Stimulated activated CD4-positive, alpha-beta T cell treated with anti-CD3 and anti-CD28 coated beads, Interleukin-12 subunit alpha, Interleukin-12 subunit beta, amount 100 ng/mL, for 4 hours (primary cell): ENCODE measurements at places on chromosomes 4 and X.

GRCh38 chr4:95728145-95728544 lies 111.7 kb upstream of the PDHA2 start:
- no peak for DNase-seq

DNA sequence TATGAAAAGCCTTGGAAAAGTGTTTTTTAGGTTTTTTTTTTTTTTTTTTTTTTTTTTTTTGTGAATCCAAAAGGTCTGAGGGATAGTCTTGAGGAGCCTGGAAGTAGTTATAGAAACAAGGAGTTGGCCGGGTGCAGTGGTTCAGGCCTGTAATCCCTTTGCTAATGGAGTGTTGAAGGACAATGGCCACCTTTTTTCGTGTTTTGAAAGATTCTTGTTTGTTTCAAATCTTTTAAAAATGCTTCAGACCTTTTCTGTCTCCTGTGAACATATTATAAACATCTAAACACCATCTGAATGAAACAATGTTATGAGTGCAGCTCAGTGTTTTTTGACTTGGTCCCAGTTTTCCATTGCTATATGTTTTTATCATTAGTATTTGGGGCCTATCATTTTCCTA lies 177.8 kb downstream of the SOWAHB start:
- no peak for DNase-seq

DNA sequence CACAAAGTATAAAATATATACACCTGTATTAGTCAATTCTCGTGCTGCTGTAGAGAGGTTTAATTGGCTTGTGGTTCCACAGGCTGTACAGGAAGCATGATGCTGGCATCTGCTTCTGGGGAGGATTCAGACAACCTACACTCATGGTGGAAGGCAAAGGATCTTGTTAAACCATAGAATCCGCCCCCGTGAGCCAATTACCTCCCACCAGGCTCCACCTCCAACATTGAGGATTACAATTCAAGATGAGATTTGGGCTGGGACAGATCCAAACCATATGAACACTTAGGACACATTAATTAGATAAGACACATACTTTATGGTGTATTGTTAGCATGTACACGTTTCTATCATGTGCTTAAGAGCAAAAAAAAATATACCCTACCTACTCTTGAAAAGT lies 22.1 kb upstream of the SORBS2 start:
- DNase-seq: no peak

- no peak for DNase-seq
Observed at GRCh38 chr4:52869196-52869595, 7.1 kb downstream of the RASL11B start.

DNA sequence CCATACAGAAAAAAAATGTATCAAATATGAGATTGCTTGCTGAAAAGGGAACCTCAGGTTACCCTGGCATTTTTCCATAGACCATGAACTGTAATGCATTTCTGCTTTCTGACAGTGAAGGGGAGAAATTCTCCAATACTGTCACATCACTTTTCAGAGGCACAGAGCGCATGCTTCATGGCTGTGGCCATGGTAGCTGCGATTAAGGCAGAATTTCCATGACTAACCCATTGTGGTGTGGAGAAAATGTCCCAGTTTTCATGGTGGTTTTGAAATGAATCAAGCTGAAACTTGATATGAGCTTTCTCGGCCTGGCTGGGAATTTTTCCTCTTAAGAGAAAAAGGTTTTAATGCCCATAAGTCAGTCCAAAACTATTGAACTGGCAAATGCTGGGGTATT lies 39.5 kb upstream of the MAP3K15 start:
- peak; percentile 11 for DNase-seq

GRCh38 chr4:6322761-6323566 lies 53.3 kb downstream of the WFS1 start:
- DNase-seq: no peak

- DNase-seq: no peak
Observed at GRCh38 chr4:168474660-168475320, 5.5 kb downstream of the DDX60L start.

GRCh38 chrX:120477453-120477852 lies 8.4 kb upstream of the LAMP2 start:
- DNase-seq: no peak

- peak; percentile 17 for DNase-seq
Observed at GRCh38 chr4:39032218-39033085, at the start of gene TMEM156. TSS of gene TMEM156 (minus strand) at chr4:39032409. CDS start at chr4:39032313, 96 bp downstream.

GRCh38 chrX:23935106-23935505 lies 27.3 kb downstream of the CXorf58 start:
- DNase-seq: no peak

- DNase-seq: peak; percentile 65
Observed at GRCh38 chr4:10106421-10107039, 10.1 kb downstream of the WDR1 start.

- DNase-seq: no peak
Observed at GRCh38 chr4:4327652-4328121, 37.6 kb downstream of the ZBTB49 start.

- DNase-seq: no peak
Observed at GRCh38 chr4:123421227-123421936, 24.8 kb downstream of the SPRY1 start.

GRCh38 chrX:71895607-71896006 lies 15.0 kb upstream of the NHSL2 start:
- no peak for DNase-seq

DNA sequence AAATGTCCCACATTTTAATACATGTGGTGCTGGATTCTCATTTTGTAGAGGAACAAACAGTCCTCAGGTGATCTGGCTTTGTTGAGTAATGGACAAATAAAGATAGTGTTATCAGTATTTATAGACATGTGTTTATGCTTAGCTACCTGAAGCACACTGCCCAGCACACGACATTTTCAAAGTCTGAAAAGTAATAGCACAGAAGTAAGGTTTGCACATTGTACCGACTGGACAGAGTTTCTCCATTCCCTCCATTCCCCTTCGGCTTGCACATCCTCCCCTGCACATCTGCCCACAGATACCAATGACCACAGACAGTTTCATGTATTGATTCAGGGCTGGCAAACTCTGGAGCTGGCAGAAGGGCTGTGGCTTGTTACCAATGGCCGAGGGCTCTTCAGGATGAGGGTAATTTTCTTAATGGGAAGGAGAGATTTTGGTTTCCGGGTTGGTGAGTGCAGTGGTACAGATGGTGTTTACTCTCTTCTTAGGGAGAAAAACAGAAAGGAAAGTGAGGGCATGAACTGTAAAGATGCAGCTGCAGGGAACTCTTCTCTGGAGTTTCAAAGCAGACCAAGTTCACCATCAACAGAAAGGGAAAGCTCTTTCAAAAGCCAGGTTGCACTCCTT lies 2.3 kb downstream of the GRPR start:
- no peak for DNase-seq

GRCh38 chr4:114226968-114227760 lies 247.7 kb upstream of the ARSJ start:
- DNase-seq: no peak

DNA sequence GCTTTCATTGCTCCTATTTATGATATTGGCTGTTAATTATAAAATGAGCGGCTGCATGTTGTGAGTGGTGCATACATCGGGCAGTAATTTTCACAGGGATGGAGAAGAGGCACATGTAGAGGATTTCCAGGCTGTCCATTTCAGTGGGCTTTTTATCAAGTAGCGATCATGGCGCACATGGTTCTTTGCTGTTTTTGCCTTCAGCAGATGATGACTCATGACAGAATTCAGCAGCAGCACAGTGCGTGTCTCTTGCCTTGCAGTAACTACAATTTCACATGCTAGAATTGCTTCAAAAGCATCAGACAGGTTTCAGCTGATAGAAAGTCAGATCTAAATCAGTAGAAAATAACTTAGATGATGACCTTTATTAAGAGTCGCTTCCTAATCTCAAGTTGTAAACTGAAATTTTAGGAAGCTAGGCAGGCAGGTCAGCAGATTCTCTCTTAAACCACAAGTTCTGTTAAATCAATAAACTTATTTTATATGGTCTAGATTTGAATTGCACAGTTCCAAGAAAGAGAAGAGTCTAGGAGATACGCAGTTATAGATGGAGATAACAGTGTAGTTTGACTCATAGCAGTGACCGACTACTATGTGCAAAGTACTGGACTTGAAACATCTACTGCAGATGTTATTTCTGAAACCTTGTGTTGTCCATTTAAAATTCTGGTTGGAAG lies 35.8 kb downstream of the LRP2BP start:
- no peak for DNase-seq

DNA sequence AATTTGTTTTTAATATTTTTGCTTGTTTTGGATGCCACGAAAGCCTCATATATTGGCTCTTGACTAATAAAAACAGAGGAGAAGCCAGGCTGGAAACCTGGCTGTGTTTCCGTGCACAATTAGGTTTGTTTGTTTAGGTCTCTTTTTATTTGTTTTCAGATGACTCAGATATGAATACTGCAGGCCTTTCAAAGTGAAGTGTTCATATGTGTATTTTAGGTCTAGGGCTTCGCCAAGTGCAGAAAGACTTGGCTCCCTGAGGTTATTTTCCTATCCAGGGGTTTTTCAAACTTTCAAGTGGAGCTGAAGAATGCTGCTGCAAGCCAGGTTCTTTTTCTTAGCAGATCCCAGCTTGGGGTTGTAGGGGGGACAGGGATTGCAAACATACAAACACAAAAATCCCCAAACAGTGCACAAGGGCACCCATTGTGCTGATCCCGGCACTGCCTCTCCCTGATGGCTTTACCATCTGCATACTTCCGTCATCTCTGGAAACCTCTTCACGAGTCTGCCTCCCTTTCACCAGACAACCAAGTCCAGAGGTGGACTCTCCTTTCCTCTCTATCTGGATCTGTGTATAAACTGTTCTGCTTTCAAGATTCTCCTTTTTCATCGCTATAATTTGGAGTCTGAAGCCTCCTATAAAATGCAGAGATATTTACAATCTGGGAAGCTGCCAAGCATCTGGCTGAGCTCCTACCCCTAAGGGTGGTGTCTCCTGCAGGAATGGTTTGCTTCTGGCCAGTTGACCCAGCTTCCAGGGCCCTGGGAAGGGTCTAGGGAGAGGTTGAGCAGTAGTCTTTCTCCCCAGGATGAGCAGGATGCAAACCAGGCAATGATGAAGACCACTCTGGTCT lies 108.6 kb downstream of the SMIM20 start:
- DNase-seq: no peak

GRCh38 chrX:11351375-11352295 lies 58.4 kb downstream of the AMELX start:
- DNase-seq: no peak

GRCh38 chr4:183621875-183622274 lies 37.1 kb downstream of the RWDD4 start:
- no peak for DNase-seq

DNA sequence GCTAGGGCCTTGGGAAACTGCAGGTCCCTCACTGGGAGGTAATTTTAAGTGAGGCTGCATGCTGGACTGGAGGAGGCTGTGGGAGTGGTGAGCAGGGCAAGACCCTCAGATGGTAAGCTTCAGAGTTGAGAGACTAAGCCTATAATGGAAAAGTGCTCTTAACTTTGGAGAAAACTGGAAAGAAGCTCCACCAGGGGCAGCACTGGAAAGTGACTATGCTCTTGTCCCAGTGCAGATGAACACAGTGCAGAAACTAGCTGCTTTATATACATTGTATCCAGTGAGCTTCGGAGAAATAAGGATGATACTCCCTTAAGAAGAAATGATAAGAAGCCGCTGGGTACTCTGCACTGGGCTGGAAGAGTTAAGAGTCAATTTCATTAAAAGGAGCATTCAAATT lies 3.2 kb upstream of the MAGEB2 start:
- no peak for DNase-seq

DNA sequence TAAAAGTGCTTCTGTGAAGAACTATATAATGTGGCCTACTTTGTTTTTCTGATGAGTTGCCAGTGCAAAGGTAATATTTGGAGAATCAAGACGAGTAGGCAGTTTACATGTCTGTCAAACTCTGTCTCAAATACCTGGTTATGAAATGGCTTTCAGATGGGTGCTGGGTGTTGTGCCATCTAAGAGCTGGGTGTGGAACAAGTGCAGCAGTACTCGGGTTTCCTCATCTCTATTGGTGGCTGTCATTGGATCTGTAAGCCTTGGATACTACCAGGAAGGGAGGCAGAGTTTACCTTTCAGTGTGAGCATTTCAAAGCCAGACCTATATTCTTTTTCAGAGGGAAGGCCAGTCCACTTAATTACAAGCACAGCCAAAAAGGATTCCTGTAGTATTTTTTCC lies 37.2 kb downstream of the MTM1 start:
- no peak for DNase-seq

DNA sequence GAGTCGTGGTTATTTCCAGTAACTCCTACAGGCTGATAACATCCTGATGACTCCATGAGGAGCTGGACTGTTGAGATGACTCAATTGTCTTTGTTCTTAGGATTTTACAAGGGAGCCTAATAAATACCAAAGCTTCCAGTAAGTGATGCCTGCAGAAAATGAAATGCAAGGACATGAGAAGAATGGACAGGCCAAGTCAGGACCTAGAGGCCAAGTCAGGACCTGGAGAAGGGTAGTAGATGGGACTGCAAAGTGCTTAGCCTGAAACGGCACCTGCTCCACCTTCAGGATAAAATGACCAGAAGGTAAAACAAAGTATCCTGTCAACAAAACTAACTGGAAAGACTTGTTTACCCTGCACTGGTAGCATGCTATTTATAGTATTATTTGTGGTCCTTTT lies 6.4 kb upstream of the SLC10A6 start:
- no peak for DNase-seq

- no peak for DNase-seq
Observed at GRCh38 chr4:80101071-80101791, 28.2 kb upstream of the ANTXR2 start.

DNA sequence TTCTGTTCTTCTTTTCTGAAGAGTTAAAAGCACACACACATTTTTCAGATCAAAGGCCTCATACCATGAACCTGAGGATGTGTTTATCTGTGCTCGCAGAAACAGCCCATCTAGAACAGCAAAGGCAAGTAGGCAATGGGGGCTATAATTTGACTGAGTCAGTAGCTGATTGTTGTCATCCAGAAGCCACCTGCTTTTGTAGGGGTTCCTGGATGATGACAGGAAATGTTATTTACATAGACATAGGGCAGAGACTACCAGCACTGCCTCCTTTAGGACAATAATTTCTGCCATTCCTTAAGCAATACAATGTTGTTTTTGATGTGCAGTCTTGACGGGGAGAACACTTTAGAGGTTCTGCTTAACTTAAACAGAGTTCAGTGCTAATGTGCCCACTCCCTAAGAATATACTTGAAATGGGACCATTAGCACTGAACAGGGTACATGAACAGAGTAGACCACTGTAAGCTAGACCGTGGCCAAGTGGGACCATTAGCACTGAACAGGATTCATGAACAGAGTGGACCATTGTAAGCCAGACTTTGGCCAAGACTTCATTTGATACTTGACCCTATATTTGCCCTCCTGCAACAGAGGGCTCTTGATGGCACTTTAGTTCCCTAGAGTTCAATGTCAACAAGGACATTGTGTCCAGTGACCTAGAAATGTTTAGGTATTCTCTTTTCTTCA lies 42.8 kb upstream of the CCSER1 start:
- DNase-seq: no peak

- no peak for DNase-seq
Observed at GRCh38 chr4:137367620-137368019, 164.7 kb downstream of the PCDH18 start.

DNA sequence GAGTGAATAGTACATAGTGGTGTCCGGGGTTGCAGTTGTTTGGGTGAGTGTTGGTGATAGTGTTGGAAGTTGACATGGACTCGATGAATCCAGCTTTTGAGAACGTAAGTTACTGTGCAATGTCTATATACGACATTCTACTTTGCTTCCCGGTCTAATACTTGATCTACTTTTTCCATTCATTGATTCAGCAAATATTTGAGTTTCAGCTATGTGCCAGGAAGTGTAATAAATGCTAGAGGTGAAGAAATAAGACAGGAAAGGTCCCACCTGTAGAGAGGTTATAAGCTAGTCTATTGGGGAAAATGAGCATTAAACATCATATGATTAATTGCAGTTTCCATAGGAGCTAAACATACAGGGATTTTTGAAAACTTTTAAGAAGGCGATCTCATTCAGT lies 22.2 kb upstream of the MAGEC3 start:
- no peak for DNase-seq
